ENCODE measurements at places on chromosomes 7 and 10.

DNA sequence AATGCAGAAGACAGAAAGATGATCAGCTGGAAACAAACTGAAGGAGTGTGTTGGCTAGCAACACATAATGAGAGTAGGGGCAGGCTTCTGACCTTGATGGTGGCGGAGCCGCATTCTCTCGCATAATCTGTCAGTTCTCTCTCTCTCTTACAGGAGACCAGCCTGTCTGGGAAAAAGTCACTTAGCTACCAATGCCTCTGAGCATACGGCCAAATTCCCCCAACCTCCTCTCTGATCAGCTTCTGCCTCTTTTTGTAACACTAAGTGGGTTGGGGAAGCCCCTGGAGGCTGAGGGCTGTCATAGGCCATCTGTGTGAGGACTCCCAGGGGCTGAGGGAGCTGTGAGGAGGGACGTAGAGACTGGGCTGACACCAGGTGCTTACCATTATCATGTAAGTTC, 104.6 kb downstream of the HIPK2 start:
- no peak for DNase-seq

DNA sequence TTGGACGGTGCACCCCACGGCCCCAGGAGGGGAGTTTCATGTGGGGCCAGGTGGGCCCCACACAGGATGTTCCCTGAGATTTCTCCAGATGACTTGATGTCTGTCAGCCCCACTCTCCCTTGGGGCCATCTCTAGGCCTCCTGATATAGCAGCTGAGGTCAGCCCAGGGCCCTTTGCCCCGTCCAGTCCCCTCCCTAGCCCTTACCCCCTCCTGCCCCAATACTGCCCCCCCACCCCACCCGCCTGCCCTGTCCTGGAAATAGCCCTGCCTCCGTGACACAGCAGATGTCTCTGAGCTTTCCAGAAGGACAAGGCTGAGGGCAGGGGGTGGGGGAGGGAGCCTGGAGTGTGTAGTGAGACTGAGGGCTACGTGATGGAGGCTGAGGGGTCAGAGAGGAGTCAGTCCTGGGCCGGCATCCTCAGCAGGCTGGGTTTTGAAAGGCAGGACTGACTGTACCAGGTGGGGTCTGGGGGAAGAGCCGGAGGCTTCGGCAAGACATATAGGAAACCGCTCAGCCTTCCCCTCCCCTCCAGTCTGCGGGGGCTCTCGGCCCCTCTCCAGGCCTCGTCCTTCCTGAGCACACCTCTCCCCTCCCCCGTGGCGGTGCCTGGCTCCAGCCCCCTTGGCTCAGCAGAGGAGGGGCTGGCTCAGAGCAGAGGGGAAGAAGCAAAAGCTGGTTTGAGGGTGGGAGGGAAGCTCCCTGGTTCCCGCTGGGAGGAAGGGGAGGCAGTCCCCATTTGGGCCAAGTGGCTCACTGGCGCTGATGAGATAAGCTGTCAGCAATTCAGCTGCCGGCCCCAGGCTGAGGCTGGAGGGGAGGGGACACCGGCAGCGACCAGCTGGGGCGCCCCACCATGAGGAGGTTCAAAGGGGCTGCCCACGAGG, 2.0 kb downstream of the FLNC start:
- DNase-seq: peak; percentile 23

GRCh38 chr7:923108-924041, 31.1 kb downstream of the ADAP1 start:
- DNase-seq: no peak

DNA sequence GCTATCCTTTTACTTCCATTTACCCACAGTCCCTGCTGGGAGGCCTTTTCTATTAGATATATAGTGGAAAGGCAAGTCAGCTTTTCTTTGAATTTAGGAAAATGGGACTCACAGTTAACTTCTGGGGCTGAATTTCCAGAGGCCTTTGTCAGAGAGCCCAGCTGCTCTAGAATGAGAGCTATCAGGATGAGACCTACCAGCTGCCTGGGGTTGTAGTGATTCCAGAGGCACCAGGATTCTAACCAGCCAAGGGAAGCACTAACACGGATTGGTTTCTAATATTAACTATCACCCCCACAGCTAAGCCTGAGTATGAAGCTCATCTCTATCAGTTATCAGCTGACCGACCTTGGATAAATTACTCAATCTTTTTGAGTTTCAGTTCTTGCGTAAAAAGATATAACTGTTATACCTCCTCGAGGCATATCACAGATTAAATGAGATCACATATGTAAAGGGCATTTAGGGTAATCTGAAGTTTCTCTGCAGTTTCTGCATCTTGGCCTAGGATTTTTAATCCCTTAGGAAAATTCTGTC, 56.6 kb upstream of the CALD1 start:
- DNase-seq: no peak

- DNase-seq: no peak
These were observed 257.1 kb downstream of the SFMBT2 start for GRCh38 chr10:7153750-7154149.

- no peak for DNase-seq
These were observed 219.8 kb upstream of the PPP1R3A start for GRCh38 chr7:114138587-114138986.

DNA sequence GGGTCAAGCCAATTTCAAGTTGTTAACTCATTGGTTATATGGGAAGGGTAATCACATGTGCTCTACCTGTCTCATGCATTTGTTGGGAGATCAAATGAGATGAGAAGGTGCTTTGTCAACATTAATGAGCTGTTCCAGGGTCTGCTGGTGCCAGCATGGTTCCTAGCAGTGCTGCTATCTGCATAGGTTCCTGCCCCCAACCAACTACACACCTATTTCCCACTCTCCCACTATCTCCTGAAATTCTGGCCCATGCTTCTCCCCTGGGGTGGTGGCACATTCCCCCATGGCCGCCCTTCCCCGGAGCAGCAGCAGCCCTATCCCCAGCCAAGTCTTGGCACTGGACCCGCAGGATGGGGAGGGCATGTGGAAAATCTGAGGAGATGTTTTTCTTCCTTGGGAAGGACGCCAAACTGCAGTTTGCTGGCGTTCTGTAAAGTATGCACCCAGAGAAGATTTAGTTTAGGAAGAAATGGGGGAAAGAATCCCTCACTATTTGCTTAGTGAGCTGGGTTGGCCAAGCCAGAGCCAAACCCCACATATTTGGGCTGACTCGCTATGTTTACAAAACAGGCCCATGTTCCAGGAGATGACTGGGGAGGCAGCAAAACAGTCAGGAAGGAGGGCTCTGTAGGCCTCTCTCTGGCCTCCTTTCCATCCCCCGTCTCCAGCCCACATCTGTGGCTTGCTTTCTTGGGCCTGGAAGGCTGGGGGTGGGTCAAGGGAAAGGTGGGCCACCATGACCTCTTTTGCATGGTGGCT, 42.5 kb downstream of the PPP1R3C start:
- DNase-seq: no peak
